ENCODE measurements at places on chromosomes 13 and 19.

DNA sequence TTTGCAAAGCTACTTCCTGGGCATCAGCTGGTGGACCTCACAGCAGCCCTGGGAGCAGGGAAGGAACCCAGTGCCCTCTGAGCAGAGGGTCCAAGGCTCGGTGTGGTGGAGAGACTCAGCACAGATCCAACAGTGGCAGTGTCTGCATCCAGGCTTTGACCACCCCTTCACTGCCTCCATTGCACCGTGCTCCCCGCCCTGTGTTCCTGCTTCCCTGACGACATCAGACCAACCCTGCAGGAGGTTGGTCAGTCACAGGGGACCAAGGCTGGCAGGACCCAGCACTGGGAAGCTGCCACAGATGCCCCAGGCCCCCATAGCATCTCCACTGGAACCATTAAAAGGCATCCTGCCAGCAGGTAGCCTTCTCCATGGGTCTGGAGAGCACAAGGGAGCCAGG lies 7.8 kb upstream of the VSTM2B start:
- no peak for DNase-seq

DNA sequence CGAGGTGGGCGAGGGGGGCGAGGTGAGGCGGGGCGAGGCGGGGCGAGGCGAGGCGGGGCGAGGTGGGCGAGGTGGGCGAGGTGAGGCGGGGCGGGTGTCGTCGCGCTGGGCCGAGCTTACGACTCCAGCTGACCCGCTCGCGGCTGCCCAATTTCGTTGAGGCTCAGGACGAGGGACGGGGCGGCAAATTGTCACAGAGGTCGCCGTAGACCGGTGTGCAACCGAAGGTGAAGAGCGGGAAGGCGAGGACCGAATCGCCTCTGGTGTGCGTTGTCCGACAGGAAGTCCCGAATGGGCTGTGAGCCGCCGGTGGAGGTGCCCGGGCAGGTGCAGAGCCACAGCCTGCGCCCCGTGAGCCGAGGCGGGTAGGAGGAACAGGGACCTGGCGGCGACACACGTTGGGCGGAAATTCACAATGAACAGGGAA lies at the start of gene LACC1:
TSS of gene LACC1 (plus strand) at position 150 of the 427 bp plus-strand sequence. CDS start 1,082 bp downstream, outside the sequence.
- DNase-seq: no peak

DNA sequence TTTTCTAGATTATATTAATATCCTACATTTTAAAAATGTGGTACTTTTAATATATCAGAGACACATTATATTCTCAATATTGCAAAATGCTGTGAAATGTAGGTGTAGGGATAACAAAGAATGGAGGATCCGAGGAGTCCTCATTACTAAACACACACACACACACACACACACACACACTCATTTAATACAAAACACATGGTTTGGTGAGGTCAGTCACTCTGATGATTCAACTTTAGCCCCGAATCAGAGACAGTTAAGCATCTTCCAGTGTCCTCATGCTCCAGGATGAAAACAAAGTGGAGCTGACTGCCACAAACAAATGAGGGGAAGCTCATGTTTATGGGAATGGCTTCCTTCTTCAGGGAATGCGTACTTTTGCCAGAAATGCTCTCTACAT lies 147.5 kb downstream of the CYSLTR2 start:
- DNase-seq: no peak

GRCh38 chr13:30847650-30848307 lies 58.3 kb upstream of the MEDAG start:
- DNase-seq: no peak

Measured in vagina (tissue), 2 donors.